Right ventricle myocardium superior (tissue), 1 donor: ENCODE measurements at places on chromosomes 7 and 10. TPM values are rescaled to one million over a fixed set of nuclear protein-coding genes. Genes with fewer than 3 reads are reported as not detected.
A peak's percentile ranks its signal among the peaks of the same experiment; 100 is the strongest.

Gene GDF2
- total RNA-seq: not detected

DNA sequence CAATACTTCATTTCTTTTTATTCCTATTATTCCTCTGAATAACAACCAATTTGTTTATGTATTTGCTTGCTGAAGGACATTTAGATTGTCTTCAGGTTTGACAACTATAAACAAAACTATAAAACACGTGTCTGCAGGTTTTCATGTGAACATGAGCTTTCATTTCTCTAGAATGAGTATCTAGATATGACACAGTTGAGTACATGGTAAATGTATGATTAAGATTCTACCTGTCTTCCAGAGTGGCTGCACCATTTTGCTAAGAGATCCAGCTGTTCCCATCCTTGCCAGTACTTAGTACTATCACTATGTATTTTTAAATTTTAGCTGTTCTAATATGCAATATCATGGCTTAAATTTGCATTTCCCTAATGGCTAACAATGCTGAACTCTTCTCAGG, 10.1 kb downstream of the MCMBP start:
- DNase-seq: no peak

DNA sequence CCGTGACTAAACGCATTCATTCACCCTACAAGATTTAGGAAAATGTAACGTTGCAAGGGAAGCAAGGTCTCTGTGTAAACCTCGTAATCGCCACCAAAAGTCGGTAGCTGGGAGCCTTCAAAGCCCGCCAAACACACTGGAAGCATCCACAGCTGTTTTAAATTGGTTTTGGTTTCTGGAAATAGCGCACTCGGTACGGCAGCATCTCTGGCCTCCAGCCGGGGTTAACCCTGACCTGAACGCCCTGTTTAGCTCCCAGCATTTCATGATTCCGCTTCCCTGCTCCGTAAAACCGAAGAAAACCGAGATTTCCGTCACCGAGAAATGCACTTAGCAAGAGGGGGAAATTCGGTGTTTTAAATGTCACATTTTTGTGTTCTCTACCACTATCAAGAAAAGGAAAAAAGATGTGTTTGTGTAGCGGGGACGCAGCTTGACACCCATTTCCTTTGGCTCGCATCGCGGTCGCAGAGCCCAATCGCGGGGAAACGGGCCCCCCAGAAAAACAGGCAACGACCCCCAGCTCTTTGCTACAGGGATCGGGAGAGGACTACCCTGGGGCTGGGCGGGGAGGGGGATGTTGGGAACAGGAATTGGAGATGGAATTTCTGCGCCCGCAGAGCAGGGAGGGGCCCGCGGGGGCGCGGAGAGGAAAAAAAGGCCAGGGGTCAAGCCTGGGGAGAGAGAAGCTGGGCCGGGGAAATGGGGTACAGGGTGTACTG, 646 bp downstream of the SGCE start:
- peak; percentile 56 for DNase-seq

DNA sequence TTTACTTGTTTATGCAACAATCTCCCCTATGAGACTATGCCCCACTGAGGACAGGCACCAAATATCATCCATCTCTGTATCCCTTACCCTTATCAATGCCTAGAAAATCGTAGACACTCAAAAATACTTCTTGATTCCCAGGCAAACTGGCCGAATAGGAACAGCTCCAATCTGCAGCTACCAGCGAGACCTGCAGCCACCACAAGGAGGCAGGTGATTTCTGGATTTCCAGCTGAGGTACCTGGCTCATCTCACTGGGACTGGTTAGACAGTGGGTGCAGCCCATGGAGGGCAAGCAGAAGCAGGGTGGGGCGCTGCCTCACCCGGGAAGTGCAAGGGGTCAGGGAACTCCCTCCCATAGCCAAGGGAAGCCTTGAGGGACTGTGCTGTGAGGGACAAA, 10.8 kb upstream of the PPP1R3C start:
- no peak for DNase-seq

Gene BHLHA15
- not detected for total RNA-seq

Gene PRTFDC1
- 6.5 TPM for total RNA-seq

DNA sequence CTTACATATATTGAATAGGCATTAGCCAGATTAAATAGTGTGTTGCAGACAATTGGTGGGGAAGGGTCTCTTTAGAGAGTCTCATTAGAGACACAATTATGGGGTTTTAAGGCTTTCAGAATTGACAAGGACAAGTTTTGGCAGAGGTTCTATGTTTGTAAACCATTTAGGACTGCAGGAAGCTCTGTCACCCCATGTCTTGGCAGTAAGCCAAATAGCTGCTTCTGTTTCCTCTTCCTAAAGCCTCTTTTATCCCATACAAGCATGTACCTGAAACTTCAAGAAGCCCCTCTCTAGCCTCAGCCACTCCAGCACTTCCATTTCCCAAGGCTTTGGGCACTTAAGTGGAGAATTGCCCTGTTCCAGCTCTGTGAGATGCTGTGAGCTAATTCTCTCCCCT, 21.8 kb upstream of the LRRC4 start:
- no peak for DNase-seq

- no peak for DNase-seq
These were observed 85.4 kb downstream of the CDK14 start for GRCh38 chr7:90681336-90682022.

DNA sequence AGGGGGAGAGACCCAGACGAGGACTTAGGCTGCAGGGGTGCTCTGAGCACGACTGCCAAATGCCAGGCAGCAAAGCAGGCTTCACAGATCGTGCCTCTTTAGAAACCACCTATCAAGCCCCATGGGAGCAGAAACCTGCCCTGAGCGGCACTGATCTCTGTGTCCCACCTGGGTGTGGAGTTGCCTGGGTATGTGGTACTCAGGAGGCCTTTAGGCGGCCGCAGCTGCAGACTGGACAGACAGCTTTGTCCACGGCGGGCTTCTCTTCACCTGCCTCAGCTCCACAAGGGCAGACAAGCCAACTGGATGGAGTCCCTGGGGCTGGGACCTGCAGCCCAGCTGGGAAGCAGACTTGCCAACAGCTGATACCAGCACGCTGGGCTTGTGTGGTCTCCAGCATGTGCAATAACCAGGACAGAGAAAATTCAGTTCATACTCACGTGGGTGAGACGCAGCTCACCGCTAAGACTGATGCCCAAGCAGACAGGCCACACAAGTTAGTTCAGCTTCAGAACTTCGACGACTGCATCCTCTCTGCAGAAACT, 163.2 kb downstream of the EBF3 start:
- DNase-seq: no peak

GRCh38 chr7:55181762-55182161, 162.9 kb downstream of the EGFR start:
- DNase-seq: no peak

Gene TAC1
- total RNA-seq: not detected

- DNase-seq: no peak
These were observed 378.4 kb upstream of the NRP1 start for GRCh38 chr10:33712825-33713224.

DNA sequence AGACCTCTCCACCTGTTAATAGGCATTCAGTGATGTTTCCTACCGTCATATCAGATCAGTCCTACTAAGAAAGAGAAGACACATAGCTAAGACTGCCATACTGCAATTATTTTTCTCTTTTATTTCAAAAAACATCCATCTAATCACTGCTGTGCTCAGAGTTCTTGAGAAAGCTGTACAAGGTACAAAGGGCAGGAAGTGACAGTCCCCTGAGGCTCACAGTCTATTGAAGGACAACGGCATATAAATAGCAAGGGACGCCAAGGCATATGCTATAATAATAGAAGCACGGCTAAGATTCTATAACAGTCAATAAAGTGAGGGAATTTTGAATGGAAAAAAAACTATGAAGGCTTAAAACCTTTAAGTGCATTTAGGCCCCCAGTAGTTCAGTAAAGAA, 415.3 kb upstream of the NRP1 start:
- no peak for DNase-seq

DNA sequence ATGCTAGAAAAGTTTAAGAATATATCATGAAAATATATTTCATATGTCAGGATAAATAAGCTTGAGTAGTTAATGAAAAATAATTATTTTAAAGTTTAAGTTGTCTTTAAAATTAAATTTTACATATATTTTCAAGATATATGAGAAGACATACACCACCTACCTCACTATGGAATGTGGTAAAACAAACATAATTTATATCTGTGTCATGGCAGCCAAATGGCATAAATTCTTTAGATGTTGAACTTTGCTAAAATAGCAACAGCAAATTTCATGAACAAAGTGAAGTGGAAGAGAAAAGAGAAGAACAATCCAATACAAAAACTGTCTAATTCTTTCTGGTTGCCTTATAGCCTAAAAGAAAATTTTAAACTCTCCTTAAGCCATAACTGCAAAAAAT, 39.6 kb upstream of the SLC16A12 start:
- DNase-seq: no peak

DNA sequence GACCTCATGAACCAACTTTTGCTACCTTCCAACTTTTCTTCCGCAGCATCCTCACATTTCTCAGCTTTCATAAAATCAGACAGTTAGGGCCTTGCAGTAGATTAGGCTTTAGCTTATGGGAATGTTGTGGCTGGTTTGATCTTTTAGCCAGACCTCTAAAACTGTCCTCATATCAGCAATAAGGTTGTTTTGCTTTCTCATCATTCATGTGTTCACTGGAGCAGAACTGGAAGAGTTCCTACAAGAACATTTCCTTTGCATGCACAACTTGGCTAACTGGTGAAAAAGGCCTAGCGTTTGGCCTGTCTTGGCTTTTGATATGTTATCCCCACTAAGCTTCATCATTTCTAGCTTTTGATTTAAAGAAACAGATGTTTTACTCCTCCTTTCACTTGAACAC, 130.0 kb upstream of the LRRTM3 start:
- no peak for DNase-seq

DNA sequence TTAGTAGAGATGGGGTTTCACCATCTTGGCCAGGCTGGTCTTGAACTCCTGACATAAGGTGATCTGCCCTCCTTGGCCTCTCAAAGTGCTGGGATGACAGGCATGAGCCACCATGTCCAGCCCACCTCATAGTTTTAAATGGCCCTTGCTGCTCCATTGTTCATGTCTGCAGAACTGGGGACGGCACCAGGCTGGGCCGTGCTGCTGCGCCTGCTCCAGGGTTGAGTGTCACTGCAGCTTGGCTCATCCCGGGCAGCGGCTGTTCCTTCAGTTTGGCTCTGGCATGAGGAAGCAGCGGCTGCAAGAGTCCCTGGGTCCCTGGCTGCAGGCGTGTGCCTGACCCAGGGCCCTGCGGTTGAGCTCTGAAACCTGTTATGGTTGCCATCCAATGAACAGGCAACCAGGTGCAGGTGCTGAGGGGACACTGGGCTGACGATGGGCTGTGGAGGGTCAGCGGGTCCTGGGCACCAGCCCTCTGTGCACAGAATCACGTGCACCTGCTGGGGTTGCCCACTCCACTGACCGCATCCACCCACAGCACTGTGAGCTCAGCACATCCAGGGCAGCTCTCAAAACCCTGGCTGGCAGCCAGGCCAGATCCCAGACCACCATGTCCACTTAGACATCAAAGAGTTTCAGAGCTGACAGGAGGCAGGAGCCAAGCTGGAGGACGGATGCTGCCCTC, 70.2 kb upstream of the PPP2R2D start:
- peak; percentile 15 for DNase-seq
